ENCODE measurements at places on chromosomes 2 and 18.

GRCh38 chr18:75871596-75871995, 444.1 kb upstream of the SMIM21 start:
- no peak for DNase-seq

GRCh38 chr2:231138699-231139098, 13.9 kb upstream of the HTR2B start:
- DNase-seq, result peak; percentile 86

DNA sequence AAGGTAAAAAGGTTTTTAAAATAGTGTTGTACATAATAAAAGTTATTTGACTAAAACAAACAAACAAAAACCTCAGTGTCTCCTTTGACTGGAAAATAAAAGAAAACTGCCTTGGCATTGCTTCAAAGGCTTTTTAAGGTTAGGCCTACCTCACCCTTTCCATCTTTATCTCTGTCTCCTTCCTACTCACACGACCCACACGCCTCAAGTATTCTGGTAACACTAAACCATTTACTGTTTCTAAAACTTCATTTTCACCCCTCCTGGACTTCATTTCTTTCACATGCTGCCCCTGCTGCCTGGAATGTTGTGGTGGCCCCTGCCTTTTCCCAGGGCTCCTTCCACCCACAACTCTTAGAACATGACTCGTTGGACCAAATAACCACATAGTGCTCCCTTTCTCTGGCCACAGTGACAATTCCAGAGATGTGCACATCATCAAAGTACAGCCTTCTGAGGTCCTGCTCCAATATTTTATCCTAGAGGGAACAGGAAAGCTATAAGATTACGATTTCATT, 54.0 kb downstream of the ERBB4 start:
- peak; percentile 5 for DNase-seq

DNA sequence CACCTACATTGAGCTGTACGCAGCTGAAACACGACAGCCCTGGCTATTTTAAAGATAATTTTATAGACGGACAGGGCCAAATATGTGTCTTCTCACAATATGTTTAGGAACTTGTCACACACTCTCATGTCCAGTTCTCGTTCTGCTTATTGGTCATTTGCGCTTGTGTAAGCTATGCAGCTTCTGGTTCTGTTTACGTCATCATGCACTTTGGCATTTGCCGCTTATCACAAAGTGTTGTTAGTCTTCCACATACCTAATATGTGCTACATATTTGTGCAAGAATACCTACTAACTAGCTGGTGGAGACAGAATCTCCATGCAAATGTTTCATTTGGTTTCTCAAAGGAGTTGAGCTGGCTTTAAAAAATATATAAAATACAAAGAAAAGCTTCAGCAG, 7.5 kb upstream of the ZNF516 start:
- no peak for DNase-seq

DNA sequence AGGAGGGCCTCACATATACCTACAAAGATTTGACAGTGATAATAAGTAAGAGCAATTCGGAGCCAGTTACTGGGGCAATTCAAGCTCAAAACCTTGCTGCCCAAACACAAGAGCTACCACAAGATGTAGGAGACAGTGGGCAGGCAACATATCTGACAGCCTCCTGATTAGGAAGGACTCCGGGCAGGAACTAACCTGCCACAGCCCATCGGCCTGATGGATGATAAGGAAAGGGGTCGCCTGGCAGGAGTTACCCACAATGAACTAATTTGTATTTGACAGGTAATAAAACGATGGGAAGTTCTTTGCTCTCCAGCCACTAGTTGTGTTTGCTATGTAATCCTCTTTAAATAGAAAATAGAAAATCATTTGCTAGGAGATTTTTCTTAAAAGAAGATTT, 100.2 kb downstream of the ARHGAP15 start:
- no peak for DNase-seq

DNA sequence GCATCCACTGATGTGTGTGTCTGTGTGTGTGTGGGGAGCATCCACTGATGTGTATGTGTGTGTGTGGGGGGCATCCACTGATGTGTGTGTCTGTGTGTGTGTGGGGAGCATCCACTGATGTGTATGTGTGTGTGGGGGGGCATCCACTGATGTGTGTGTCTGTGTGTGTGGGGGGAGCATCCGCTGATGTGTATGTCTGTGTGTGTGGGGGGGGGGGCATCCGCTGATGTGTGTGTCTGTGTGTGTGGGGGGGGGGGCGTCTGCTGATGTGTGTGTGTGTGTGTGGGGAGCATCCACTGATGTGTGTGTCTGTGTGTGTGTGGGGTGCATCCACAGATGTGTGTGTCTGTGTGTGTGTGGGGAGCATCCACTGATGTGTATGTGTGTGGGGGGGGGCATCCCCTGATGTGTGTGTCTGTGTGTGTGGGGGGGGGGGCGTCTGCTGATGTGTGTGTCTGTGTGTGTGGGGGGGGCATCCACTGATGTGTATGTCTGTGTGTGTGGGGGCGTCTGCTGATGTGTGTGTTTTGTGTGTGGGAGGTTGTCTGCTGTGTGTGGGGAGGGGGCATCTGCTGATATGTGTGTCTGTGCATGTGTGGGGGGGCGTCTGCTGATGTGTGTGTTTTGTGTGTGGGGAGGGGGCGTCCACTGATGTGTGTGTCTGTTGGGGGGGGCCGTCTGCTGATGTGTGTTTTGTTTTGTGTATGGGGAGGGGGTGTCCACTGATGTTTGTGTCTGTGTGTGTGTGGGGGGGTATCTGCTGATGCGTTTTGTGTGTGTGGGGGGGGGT, 125.9 kb downstream of the NFATC1 start:
- no peak for DNase-seq
